ENCODE measurements at places on chromosomes 11 and 22.

DNA sequence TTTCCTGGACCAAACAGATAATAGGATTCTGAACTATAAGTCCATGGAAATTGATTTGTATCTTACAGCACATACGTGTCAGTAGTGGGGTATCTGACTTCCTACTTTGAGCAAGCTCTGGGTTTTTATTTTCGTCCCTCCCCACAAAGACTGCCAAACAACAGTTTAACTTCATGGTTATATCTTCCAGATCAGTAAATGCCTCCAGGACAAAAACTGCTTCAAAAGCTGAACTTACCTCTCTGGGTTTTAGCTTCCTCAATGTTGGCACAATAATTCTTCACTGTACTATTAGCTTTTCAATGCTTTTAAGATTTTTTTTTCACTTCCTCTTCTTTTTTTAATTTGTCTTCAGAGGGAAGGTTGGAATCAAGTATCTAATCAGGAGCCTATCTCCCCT lies 4.2 kb upstream of the DPF2 start:
- DNase-seq: no peak

DNA sequence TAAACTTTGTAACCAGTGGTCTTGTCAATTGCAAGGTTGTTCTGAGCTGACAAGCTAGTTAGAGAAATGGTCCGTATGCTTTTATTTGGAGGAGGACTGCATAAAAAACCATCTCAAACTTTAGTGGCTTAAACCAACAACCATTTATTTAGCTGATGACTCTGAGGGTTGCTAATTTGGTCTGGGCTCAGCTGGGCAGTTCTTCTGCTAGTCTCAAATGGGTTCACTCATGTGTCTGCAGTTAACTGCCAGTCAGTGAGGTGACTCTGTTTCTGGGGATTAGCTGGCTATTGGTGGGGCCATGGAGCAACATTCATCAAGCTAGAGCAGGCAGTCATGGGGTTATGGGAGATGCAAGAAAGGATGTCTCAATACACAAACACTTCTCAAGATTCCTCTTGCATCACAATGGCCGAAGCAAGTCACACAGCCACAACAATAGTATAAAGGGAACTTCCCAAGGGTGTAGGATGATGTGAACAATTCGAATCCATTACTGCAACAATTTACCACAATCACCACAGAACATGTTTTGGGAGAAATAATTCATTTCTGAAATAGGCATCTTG lies 521.9 kb downstream of the INSC start:
- no peak for DNase-seq

DNA sequence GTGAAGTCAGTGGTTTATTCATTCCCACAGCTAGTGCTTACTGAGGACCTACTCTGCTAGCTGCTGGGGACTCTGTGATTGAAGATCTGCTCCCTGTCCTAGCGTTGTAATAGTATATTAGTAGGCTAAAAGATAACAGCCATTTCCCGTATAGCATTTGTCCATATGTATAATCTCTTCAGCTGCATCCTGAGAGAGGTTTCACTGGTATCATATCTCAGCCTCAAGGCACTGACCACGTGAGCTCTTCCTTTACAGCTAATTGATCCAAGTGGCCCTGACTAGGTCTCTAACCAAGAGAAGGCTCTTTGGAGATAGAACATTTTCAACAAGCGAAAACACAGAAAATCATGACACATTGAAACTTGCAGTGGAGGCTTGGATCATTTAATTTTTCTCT lies 110.2 kb downstream of the APIP start:
- no peak for DNase-seq

- no peak for DNase-seq
Measured at GRCh38 chr11:80388536-80388935, 947.7 kb upstream of the TENM4 start.

DNA sequence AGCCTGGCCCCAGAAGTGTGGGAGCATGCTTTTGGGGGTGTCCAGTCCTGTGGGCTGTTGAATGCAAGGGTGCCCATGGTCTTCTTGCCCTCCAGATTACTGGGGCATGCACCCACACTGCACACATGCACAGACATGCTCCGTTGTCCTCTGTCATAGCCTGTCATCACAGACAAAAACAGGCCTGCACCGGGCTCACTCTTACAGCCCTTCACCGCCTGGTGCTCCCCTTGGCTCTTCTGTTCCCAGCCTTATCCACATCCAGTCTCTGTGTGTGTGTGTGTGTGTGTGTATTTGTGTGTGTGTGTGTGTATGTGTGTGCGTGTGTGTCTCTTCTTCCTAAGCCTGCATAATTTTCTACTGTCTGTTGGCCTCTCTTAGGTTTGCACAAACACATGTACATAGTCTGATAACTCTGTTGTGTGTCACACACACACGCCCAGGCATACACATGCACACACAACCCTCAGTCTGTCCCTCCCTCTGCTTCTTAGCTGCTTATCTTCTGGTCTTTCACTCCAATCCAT lies 23.4 kb upstream of the NECTIN1 start:
- no peak for DNase-seq

DNA sequence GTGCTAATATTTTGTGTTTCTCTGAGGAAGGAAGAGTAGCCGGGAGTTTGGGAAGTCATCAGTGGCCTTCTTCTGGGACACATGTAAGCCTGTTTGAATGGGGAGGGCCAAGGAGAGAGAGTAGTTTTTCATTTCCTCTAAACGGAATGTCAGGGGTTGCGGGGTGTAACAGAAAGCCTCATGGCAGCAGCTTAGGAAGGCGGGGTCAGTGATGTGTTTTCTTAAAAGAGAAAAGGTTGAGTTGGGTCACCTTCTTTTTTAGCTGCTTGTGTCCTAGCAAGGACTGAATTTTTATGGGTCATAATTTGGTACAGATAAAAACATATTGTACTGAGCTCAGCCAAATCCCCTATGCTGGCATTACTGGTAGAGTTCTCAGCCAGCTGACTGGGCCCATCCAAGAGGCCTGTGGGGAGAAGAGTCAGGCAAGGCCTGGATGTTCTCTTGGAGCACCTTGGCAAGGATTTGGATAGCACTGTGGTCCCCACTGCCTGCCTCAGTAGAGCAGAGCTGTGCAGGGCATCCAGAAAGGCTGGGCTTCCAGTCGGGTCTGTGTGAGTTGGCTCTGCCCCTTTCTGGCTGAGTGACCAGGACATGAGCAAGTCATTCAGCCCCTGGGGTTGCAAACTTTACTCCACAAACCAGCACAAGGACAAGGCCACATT lies 29.4 kb upstream of the NAV2 start:
- no peak for DNase-seq

GRCh38 chr11:75510723-75511019 lies 15.1 kb downstream of the GDPD5 start:
- no peak for DNase-seq
